ENCODE measurements at places on chromosomes 16 and 17.

GRCh38 chr17:76492989-76493501 is 8.2 kb downstream of the RHBDF2 start:
- no peak for DNase-seq

DNA sequence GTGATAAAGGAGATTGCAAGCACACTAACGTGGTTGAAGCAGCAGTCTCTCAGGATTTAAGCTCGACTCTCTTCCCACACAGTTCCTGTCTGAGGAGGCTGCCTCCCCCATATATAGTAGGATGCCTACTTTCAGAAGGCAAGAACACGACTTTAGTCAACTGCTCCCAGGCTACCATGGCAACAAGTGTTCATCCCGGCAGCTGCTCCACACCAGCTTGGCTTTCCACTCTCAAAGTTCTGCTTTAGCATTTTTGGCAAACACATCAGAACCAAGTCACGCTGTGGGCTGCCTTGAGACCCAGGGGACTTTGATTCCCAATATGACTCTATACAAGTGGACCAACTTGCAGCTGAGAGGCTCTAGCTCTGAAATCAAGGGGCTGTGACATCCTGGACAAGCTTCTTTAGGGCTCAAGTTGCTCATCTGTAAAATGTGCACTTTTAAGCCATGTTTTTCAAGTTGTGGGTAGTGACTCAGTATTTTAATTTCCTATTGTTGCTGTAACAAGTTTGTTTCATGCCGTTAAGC is 16.5 kb downstream of the ZP2 start:
- no peak for DNase-seq

DNA sequence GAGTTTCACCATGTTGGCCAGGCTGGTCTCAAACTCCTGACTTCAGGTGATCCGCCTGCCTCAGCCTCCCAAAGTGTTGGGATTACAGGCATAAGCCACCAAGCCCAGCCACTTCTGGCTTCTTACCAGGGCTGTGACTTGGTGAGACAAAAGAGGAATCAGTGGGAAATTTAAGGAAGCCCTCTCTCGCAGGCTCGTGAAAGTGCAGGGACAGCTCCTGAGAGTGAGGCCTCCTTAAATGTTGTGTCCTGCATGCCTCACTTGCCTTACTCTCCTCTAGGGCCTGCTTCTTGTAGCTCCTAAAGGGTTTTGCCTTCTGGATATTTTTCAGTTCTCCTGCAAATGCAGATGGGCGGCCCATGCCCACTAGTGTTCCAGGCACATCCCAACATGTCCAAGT is 5.2 kb downstream of the AHSP start:
- DNase-seq = no peak

GRCh38 chr17:68319410-68320162 is 28.3 kb downstream of the ARSG start:
- no peak for DNase-seq

DNA sequence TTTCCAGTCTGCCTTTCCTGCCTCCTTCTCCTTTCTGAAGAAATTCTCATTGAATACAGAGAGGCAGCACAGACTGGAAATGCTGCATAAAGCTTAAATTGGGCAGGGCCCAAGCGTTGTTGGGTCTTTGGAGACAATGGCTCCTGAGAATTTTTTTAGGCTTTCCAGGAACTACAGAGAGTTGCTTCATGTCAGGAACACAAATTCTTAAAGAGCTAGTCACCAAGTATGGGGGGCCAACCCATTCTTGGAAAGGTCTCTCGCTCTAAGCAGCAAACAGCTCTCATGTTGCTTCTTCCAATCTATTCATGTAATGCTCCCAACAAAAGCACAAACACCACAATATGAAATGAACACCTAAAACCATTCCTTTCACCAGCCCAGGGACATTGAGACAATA is 6.9 kb downstream of the HNF1B start:
- DNase-seq = no peak

- no peak for DNase-seq
Observed at GRCh38 chr17:55576996-55577586, 65.8 kb upstream of the SMIM36 start.

GRCh38 chr16:50821586-50821985 is 79.7 kb downstream of the CYLD start:
- DNase-seq = no peak

DNA sequence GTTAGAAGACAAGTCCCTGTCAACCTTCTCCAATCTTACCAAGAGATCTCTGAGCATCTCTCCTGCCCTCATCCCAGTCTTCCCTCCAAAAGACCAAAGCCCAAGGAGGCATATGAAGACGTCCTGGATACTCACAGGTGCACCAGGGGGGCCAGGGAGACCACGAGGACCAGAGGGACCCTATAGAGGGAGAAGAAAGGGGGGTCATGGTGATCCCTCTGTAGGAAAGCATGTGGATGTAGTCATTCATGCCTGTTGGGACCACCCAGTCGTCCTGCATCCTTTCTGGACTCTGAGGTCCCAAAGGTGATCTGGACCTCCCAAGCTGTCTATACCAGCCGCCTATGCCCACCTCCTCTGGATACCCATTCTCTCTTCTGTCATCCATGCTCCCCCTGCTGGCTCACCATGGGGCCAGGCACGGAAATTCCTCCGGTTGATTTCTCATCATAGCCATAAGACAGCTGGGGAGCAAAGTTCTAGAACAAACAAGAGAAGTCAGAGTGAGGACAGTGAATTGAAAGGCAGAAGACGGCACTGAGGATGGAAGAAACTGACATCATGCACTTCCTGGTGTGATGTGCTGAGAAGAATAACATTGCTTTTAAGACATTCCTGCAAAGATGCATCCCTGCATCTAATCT is 3.3 kb downstream of the COL1A1 start:
- no peak for DNase-seq

DNA sequence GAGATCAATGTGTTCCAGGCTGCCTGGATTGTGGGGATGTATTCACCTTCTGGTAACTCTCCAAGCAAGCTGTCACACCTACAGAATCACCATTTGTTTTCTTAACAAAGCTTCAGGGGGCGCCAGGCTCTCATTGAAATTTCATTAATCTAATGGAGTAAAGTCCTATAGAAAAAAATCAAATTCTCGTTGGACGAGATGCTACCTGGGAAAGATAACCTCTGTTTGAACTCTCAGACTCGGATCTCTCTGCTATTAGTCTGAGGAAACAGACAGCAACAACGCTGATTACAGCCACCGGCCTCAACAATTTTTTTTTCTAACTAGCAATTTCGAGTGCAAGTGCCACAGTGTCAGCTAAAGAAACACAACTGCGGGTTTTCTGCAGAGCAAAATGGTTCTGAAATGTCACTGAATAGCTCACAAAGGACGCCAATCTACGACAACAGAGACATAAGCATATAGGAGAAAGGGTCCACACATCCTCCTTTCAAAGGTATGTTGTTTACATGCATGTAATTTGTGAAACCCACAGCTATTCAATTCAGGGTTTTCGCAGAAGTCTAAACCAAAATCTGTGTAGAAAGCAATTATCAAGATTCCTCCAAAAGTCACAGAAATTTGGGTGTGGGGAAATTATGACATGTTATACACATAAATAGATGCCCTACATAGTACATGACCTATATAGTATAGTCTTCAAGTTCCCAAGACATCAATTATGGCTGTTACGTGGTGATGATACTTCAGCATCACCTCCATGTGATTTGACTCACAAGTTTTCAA is 135.8 kb downstream of the SKAP1 start:
- DNase-seq = no peak

DNA sequence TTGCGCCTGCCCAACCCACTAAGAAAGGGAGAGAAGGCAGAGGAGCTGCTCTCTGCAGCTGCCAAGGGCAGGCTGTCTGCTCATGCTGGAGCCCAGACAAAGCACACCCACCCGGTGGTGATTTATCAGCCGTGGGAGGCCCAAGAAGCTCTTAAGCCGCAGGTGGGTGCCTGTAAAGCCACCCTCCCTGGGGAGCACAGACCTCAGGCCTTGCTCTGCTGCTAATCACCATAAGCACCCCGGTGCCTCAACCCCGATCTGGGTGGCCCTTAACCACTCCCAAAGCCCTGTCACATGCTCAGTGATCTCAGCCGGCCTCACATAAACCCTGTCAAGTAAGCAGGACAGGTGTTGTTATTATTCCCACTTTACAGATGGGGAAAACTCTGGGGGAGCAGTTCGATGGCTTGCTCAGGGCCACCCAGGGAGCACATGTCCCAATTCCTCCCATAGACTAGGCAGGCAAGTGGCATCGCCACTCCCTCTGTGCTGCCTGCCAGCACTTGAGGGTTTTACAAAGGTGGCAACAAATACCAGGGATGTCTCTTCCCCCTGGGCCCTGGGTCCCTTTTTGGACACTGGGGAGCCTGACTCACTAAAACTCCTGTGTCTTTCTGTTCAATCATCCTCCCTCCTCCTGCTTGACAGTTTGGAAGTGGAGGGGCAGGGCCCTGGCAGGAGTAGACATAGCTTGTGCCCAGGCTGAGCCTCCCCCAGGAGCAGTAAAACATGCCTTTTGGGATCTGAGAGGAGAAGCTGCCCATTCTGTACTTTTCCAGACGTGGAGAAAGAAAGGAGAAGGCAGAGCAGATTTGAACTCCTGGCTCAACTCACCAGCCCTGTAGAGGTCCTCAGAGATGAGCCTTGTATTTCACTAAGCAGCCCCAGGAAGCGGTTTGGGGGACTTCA is 299.3 kb downstream of the SOX9 start:
- no peak for DNase-seq

DNA sequence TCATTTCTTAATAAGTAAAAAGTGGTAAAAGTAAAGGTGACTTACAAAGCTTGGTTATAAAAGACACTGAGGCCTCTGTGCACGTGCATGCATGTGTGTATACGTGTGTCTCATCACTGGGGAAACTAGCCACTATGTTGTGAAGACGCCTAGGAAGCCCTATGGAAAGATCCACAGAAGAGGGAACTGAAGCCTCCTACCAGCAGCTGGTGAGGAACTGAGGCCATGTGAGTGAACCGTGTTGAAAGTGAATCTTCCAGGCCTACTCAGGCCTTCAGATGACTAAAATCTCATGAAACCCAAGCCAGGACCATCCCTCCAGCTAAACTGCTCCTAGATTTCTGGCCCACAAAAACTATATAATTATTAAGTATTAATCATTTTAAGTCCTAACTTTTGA is 23.7 kb downstream of the PHLPP2 start:
- no peak for DNase-seq

- no peak for DNase-seq
Observed at GRCh38 chr16:62135446-62135845, 99.2 kb upstream of the CDH8 start.

- DNase-seq = no peak
Observed at GRCh38 chr16:18959031-18959505, 24.7 kb upstream of the TMC7 start.

DNA sequence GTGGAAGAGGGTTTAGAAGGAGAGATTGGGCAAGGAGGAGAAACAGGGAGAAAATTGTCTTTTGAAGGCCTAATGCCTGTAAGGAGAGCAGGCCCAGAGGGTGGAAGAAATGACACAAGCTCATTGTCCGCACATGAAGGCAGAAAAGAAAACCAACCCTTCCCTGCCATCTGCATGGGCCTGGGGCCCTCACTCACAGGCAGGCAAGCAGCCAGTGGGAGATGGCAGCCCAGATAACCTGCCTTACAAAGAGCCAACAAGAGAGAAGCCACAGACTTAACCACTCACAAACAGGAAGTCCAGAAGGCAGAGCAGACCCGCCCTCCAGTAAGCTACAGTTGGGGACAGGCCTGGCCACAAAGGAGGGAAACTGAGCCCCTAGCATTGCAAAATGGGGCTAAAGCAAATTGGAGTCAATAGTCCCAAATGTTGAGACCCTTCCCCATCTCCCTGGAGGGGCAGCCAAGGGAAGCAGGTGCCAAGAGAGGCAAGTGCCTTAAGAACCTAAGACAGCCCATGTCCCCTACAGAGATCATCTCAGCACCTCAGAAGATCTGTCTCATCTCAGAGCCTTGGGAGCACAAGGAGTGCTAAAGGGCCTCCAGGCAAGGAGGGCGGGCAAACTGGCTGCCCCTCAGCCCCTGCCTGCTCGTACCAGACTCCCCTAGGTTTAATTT is 7.3 kb upstream of the TSPOAP1 start:
- DNase-seq = no peak

- no peak for DNase-seq
Observed at GRCh38 chr16:13997933-13998332, 73.2 kb upstream of the MRTFB start.

DNA sequence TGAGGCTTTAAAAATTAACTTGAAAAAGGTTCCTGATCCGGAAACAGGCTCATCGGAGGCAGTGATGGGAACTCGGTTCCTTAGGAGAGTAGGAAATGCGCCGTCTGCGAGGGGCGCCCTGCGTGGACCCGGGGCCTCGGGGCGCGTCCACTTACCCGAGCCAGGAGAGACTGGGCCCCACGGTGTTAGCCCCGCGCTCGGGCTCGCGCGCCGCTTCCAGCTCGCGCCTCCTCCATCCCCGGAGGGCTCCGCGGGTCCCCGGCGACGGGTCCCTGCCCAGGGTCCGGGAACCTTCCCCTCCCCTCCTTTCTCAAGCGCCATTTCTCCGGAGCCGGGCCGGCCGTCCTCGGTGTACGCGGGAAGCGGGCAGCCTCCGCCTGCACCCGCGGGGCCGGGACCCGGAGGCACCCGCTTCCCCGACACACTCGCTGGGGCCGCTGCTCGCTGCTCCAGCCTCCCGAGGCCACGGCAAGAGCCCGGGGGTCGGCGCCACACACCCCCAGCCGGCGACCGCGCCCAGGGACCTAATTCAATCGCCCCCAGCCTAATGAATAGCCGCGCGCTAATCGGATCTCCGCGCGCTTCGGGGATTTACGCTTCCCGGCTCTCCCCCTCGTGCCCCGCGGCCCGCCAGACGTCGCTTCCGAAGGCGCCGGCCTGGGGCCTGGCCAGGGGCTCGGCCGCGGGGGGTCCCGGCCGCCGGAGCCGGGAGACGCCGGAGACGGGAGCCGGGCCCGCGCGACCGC is 2.2 kb upstream of the BAHCC1 start:
- no peak for DNase-seq

GRCh38 chr16:22764662-22765327 is 49.2 kb upstream of the HS3ST2 start:
- DNase-seq = no peak

- no peak for DNase-seq
Observed at GRCh38 chr17:19361944-19362276, 613 bp downstream of the B9D1 start.

- no peak for DNase-seq
Observed at GRCh38 chr17:77566151-77566550, 392.4 kb upstream of the TNRC6C start.

DNA sequence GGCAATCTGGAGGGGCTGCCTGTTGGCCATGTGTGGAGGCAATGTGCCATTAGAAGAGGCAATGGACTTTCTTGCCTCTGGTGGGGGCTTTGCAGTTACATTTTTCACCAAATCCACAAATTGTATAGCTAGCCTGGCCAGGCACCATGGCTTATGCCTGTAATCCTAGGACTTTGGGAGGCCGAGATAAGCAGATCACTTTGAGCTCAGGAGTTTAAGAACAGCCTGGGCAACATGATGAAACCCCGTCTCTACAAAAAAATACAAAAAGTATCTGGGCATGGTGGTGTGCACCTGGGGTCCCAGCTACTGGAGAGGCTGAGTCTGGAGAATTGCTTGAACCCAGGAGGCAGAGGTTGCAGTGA is 2.7 kb upstream of the RNF112 start:
- DNase-seq = no peak

DNA sequence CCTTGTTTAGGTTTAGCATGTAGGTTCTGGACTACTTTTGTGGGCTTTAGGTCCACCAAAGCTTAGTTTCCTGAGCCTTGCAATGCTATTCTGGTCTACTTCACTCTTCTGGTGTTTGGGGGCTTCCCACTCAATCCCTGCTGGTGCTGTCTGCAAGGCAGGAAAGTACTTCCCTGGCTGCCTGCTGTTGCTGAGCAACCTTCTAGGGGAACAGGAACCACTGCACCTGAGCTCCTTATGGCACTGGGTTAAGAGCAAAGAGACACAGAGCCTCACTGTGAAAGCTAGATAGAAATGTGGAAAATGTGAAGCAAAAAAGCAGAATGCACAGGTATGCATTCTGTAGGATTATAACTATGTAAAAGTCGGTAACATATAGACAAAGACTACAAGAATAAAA is 17.0 kb downstream of the MPO start:
- DNase-seq = no peak
